Occipital lobe (tissue), 3 donors: ENCODE measurements at places on chromosomes 7 and 10.

DNA sequence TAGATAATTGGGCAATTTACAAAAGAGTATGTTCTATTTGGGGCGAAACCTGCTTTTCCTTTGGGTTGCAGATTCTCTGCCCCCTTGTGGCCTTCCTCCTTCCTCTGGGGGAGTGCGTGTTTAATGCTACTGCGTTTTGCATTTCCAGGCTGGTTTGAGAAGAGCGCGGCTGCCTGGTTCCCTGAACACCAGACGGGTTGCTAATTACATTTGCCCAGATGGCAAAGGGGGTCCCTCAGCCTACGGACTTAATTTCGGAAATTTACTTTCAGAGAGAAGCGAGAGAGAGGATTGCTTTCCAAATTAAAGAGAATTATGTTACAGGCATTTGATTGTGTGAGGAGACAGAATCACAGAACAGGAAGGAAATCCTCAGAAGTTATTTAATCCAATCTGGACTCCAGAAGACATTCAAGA is 91.9 kb upstream of the JAZF1 start:
- no peak for DNase-seq

DNA sequence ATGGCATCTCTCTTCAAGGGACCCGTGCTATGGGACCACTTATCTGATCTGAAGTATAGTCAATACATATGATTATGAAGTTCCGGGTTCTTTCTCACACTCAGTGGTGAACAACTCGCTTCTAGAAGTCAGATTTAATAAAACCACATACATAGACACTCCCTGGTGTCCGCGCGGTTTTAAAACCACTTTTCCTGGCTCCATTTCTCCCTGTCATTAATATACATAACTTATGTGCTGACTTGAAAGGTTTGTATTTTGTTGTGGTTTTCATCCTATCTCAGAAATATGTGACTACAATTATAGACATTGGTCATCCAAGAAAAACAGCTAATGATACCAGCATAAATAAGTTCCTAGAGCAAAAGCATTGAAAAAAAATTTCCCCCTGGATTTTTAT is 34.0 kb downstream of the SVIL start:
- DNase-seq, result no peak

DNA sequence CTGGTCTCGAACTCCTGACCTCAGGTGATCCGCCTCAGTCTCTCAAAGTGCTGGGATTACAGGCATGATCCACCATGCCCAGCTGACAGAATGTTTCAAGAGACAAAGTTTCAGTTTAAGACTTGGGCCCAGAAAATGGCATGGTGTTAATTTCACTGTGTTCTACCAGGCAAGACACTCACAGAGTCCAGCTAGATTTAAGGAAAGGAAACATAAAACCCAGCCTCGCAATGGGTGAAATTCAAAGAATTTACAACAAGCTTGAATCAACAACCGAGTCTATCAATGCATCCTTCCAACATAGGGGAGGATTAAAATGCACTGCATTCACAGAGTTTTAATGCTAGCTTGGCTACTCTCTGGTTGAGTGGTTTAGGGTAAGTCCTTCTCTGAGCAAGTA is 764.0 kb downstream of the XPNPEP1 start:
- DNase-seq, result no peak

- DNase-seq, result no peak
These were observed 743 bp upstream of the ZCCHC24 start for GRCh38 chr10:79445977-79446757.

DNA sequence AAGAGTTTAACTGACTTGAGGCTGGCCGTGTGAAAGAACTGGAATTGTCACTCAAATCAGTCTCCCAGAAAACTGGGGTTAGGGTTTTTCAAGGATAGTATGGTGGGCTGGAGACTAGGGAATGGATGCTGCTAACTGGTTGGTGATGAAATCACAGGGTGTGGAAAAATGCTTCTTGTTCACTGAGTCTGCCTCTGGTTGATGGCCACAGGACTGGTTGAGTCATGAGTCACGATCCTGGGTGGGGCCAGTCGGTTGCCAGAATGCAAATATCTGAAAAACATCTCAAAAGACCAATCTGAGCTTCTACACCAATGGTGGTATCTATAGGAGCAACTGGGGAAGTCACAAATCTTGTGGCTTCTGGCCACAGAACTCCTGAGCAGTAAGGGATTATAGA is 16.3 kb upstream of the BAMBI start:
- DNase-seq, result no peak

DNA sequence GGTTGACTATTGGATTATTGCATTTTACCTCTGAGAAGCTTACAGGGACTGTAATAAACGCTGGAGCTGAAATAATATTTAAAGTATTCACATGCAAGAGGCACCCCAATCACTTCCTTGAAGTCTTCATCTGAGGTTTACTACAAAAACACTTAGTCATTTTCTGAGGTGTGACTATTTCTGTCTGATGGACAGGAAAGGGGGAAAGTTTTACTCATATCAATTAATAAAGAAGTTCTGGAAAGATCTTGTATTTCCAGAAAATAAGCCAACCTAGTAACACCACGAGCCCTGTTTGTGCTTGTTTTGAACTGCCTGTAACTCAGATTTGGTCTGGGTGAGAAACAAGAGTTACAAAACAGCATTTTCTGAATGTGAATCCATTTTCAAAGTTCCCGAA is 63.9 kb upstream of the PRKCQ start:
- DNase-seq, result no peak
